CD4-positive, CD25-positive, alpha-beta regulatory T cell (primary cell): ENCODE measurements at places on chromosomes 2 and 18.

DNA sequence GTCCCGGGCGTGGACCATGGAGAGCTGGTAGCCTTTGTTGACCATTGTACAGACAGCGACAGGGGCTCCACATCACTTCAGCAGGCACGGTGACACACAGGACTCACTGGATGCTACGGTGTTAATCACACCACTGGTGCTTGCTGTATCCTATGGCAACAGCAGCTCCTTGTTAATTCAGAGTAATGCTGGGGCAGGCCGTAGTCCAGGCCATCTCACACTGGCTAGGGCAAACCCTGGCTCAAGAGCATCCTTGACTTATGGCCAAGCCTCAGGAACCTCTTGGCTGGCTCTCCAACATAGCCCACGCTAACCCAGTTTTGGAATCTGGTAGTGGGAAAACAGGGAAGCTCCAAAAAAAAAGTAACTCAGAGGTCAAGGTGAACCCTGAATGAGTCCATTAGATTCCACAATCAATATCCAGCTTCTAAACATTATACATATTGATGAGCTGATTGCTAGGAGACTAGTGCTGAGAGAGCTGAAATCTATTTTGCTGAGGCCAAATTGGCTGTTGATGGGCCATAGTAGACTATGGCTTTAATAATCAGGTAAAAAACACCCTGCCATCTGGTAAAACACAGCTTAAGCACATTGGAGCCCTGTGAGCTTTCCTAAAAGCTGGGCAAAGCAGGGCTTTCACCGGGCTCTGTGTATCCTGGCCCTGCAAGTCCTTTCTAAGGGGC, 253.6 kb downstream of the PRKCE start:
- DNase-seq: no peak

DNA sequence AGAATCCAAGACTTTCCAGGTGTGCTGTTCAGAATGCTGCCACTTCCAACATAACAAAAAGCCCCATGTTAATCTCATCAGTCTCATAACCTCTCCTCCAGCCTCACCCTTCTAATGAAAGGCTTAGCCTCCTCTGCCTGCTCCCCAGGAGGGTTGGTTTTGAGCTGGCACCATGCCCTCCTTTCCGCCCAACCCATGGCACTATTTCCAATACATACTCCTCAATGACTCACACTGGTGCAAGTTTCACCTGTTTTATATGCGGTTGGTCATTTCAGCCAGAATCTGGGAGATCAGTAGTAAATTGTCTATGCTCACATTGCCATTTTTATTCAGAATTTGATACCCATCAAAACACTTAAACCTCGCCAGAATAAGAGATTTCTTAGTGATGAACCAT, 157.6 kb upstream of the NRP2 start:
- no peak for DNase-seq

DNA sequence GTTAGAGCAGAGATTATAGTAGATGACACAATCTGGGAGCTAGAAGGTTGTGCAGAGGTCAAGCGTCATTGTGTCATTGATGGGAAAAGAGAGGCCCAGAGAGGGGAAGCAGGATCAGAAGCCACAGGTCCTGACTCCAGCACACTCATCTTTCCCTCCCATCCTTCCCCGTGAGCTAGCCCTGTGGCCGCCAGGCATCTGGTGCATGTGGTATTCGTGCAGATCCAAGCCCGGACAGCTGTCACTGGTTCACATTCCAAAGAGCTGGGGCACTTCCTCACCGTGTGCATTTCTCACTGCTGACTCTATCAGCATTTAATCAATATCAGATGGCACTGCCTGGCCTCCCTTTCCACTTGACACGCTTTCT, 94.1 kb upstream of the THOC1 start:
- DNase-seq: no peak

GRCh38 chr2:238698072-238698352, 149.9 kb upstream of the TWIST2 start:
- no peak for DNase-seq

DNA sequence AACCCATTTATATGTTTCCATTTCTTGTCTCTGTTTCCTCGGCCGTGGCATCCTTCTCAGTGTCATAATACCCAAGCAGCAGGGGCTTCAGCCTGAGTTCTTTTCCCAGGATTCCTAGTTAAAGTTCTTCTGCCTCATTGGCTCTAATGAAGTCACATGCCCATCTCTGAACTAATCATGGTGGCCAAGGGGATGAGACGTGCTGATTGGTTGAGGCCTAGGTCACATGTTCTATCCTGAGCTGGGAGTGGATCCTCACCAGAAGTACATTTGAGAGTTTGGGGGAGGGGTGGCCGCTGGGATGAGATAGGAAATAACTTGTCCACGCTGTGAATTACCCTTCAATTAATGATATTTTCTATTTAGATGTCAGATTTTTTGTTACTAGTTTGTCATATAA, 3.8 kb upstream of the UGT1A5 start:
- no peak for DNase-seq

- no peak for DNase-seq
Observed at GRCh38 chr2:16655905-16656642, 9.6 kb downstream of the CYRIA start.

GRCh38 chr2:71210292-71210691, 16.6 kb downstream of the PAIP2B start:
- DNase-seq: no peak

DNA sequence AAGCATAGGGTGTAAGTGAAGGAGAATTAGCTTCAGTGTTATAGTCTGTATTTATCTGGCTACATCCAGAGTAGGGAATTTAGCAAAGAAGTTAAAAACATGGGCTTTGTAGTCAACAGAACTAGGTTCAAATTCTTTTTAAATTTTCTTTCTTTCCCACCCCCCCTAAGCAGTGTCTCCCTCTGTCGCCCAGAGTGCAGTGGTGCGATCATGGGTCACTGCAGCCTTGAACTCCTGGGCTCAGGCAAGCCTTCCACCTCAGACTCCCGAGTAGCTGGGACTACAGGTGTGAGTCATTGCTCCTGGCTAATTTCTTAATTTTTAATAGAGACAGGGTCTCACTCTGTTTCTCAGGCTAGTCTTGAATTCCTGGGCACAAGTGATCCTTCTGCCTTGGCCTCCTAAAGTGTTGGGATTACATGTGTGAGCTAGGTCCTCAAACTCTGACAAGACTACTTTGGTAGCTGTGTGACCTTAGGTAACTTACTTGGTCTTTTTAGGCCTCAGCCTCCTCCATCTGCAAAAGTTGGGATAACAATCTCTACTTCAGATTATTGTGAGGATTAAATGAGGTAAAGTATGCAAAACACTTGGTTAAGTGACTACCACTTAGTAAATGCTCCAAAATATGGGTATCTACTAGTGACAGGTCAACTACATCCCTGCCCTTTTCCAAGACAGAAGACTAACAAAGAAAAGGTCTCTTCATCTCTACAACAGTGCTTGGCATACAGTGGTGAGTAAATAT, 17.8 kb downstream of the DOK1 start:
- DNase-seq: no peak

DNA sequence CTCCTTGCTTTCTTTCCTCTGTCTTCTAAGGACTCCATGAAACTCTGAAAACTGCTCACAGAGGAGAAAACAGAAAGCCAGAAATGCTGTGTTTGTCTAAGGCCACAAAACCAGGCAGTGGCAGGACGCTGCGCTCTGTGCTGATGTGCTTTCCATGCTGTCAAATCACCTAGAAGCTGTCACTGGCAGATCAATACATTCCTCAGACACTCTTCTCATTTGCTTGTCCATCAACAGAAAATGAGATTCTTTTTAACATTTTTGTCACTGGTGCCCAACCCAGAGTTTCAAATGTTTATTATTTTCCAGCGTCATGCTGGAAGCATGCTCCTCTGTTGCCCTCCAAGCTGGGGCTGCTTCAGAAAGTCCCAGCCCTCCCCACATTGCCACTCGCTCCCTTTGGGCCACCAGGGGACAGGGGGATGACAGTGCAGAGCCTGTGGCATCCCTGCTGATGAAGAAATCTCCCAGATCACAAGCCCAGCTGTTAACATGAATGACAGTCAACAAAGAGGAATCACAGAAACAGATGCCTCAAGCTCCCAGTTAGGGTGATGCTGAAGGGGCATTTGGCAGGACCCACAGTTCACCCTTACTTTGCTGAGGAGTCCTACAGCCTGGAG, 117.5 kb upstream of the MEIS1 start:
- DNase-seq: no peak

DNA sequence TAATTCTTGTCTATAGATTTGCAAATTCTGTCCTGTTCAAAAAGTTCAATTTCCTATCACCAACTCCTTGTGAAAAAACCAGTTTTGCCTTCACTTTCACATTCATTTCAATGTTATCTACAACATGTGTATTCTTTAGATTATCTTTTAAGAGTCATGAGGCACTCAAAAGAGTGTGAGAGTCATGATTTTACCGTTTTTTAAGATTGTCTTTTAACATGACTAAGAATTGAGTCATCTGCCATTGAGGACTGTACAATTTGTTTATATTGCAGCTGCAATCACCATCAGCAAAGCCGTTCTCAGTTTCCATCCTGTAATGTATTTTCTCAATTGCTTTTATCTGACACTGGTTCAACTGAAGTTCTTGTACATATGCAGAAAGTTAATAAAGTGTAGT, 275.8 kb downstream of the LNPK start:
- DNase-seq: no peak

DNA sequence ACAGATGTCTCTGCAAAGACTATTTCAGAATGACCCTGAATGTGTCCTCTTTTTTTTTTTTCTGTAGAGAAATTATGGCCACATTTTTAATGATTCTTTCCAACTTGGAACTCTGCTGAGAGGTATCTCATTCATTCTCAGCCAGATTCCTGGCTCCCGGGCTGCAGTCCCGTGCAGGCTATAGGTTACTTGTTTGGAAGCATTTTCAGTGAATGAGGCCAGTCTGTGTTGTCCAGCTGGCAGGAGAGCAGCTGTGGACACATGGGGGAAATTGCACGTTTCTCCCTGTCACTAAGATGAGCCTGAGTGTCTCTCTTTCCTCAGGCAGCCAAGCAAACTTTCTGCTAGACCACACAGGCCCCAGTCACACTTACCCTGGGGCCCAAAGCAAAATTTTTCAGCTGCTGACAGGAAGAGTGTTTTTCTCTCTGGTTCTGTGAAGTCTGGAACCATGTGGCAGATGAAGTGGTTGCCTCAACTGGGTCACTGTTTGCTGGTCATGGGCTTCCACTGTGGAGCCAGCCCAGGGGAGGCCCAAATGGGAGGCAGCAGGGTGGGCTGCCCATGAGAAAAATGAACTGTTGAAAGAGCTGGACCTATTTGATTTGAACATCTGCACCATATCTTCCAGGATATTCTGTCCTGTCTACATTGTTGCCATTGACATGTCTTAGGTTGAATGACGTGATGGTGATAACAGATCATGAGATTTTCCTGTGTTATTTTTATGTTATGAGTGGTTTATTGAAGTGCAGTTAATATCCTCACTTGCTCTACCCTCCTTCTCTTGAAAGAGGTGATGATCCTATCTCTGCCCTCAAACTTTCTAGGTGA, 431.2 kb downstream of the LPIN1 start:
- no peak for DNase-seq

GRCh38 chr2:72891091-72891818, 4.0 kb downstream of the SPR start:
- DNase-seq: no peak

DNA sequence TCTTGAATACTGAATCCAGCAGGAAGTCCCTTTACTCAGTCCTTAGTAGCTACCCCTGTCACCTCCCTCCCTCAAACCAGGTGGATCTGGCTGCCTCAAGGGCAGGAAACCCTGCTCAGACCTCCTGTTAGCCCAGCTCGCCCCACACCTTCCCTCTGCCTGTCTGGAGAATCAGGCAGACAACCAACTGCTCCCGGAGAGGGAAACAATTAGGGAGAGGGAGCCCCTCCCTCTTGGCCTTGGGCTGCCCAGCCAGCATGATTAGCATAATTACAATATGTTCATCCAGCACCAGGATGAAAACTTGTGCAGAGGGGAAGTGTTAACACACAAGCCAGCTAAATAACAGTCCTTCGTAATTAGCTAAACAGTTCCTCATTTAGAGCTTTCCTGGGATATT, 185.5 kb downstream of the C1D start:
- no peak for DNase-seq

GRCh38 chr2:54864096-54864495, 140.6 kb downstream of the EML6 start:
- no peak for DNase-seq

- no peak for DNase-seq
Observed at GRCh38 chr2:17867133-17867532, 11.3 kb upstream of the KCNS3 start.

GRCh38 chr2:204108781-204109295, 172.3 kb downstream of the ICOS start:
- DNase-seq: no peak

- no peak for DNase-seq
Observed at GRCh38 chr2:120293096-120294007, 40.7 kb downstream of the RALB start.

DNA sequence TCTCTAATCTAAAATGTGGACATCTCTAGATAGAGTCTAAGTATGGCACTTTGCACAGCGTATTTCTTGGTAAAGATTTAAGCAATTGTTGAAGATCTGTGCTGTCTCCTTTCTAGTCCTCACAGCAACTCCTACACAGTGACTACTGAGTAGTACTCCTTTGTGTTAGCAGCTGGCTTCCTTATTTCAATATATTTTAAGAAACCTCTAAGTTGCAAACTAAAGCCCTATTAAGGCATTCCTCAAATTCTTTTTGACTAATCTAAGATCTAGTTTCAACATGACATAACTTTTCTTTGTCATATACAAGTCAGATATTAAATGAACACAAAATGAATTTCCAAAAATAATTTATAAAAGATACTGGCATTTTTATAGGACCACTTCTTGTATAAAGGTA, 121.8 kb upstream of the DNAJC10 start:
- no peak for DNase-seq
